ENCODE measurements at places on chromosomes 4 and X.
A peak's percentile ranks its signal among the peaks of the same experiment; 100 is the strongest.

DNA sequence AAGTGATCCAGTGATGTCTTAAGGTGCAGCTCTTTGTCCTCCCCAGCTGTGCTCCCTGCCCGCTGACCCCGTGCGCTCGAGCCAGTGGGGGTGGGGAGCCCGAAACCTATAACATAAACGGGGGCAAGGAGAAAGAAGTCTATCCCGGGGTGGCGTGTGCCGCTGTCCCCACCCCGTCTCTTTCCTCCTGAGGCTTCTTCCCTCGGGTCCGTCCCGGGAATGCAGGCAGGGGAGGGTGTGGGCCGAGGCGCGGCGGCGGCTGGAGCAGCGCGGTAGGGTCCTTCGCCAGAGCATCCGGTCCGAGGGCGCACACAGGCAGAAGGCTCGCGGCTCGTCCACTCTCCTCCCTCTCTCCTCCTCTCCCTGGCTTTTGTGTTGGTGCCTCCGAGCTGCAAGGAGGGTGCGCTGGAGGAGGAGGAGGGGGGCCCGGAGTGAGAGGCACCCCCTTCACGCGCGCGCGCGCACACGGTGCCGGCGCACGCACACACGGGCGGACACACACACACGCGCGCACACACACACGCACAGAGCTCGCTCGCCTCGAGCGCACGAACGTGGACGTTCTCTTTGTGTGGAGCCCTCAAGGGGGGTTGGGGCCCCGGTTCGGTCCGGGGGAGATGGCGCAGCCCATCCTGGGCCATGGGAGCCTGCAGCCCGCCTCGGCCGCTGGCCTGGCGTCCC is at the start of gene RAB33A:
RAB33A (plus strand) TSS at position 517 of the 681 bp plus-strand sequence; CDS start at position 618, 101 bp downstream.
- peak; percentile 13 for DNase-seq

GRCh38 chr4:164768516-164768915 is 14.6 kb downstream of the SMIM31 start:
- no peak for DNase-seq

GRCh38 chr4:1218634-1219565 is 30.0 kb downstream of the CTBP1 start:
- DNase-seq: peak; percentile 40

- DNase-seq: no peak
Observed at GRCh38 chr4:608236-608635, 17.1 kb upstream of the PDE6B start.

GRCh38 chrX:154457491-154458115 is 478 bp upstream of the PLXNA3 start:
- peak; percentile 72 for DNase-seq

DNA sequence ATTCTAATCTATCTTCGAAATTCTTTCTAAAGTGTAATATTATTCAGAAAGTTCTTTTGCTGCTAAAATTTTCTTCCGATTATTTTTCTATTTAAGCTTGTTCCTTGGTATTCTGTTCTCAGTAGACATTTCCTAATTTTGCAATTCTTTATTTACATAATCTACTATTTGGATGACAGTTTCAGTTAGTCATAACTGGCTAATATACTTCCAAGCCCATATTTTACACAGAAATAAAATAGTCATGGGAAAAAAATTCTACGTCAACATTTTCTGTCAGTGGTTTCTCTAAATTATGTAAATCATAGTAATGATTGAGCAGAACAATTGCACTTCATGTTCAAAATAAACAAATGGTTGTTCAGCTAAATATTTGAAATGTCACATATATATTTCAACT is 178.0 kb upstream of the ANKRD50 start:
- DNase-seq: no peak

All from transverse colon (tissue), 4 donors.